ENCODE measurements at places on chromosomes 5 and 9.
A peak's percentile ranks its signal among the peaks of the same experiment; 100 is the strongest.

- no peak for DNase-seq
Observed at GRCh38 chr5:139686356-139686705, 38.2 kb downstream of the CXXC5 start.

GRCh38 chr5:132008163-132008473 lies 3.3 kb downstream of the ACSL6 start:
- DNase-seq: no peak

DNA sequence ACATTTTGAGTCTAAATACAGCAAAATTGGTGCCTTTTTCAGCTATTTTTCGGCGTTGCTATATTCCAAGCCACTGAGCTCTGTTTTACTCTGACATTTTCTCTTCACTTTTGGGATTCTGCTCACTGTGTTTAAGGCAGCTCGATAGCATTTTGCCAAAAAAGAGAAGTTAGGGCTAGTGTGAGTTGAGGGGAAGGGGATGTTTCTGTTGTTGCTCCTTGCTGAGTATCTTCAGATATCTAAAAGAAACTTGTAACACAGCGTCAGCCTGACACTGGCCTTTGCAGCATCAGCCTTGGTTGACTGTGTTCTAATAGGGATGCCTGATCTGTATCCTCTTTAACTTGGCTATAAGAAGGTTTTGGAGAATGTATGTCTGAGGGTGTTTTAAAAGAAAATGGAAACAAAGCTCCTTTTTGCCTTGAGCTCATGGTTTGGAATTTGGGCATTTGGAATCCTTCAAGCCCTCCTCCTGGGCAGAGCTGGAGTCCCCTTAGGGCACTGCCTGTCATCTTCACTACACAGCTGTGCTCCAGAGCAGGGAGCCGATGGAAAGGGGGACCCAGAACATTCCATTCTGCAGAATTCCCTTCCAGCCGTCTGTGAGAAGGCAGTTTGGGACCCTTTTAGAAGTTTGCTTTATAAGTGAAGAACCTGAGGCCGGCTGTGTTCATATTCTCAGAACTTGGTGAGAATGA lies 63.0 kb downstream of the EXOSC2 start:
- no peak for DNase-seq

- DNase-seq: no peak
Observed at GRCh38 chr5:91277093-91277626, 106.0 kb downstream of the ARRDC3 start.

- no peak for DNase-seq
Observed at GRCh38 chr5:134851307-134851923, 5.6 kb downstream of the C5orf24 start.

DNA sequence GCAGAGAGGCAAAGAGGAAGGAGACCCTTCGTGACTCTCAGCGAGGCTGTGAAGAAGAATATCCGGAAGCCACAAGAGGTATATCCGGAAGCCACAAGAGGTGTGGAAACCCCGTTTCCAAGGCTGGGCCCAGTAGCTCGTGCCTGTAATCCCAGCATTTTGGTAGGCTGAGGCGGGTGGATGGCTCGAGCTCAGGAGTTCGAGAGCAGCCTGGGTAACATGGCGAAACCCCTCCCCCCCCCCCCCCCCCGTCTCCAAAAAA lies 612 bp upstream of the BBLN start:
- peak; percentile 80 for DNase-seq

- DNase-seq: no peak
Observed at GRCh38 chr5:162325143-162325727, 257.7 kb downstream of the GABRG2 start.

GRCh38 chr5:124631874-124632550 lies 114.4 kb downstream of the ZNF608 start:
- DNase-seq: no peak

DNA sequence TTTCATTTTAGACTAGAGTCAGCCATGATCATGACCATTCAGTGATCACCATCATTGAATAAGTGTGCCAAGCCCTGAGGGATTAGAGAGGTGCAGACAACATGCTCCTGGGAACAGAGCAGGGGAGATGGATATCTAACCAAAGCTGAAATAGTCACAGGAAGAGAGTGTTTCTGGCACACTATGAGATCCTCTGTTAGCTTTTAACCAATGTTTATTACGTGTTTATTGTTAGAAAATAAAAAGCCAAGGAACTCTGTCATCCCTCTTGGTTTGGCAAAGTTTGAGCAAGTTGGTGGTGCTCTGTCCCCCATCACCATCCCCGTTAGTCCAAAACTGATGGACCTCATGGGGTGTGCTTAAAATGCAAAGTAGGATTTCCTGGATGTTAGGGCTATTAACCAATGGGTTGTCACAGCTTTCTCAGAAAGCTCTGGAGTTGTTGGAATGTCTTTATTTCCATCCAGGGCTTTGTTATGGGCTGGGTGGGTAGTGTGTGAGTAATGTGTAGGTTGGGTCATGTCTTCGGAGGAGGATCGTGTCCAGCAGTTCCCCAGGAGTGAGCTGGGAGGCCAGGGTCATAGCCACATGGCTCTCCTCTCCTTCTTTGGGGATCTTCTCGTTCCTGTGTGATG lies 34.9 kb downstream of the SLC28A3 start:
- no peak for DNase-seq

DNA sequence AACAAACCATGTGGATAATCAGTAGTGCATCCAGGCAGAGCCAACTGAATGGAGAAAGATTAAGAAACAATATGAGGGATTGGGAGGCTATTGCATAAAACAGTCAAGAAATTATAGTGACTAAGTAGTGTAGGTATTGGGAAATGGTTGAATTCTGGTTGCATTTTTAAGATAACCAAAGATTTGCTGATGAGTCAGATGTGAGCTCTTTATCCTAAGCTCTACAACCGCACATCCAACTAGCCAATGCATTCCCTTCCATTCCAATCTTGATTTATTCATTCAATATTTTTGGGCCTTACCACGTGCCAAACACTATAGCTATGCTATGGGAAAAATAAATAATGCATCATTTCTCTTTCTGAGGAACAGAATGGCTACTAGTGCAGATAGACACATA lies 524.5 kb upstream of the RGMB start:
- no peak for DNase-seq

DNA sequence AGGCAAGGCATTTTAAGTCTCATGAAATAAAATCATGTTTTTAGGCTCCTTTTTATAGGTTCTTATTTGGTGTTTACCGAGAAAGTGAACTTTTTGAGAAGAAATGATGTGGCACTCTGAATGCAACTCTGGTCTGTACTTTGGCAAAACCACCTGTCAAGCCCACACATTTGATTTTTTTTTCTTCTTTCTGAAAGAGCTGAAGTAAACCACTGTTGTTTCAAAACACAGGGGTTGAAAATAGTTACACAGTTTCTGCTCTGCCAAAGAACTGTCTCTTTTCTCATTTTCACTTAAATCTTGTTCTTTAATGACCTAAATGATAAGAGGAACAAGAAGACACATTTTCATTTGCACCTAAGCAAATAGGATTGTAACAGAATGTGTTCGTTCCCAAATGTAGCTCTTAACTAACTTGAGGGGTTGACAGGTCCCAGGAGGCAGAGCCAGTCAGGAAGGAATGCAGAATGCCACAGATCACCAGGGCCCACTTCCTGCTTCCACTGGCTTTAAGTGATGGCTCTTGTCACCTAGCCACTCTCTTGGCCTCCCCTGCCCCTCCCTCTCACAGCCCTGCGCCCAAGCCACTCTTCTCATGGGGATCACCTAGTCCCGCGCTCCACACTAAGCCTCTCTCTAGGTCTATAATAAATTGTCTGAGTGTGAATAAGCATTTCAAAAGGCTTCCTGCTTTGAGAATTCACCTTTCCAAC lies 47.3 kb downstream of the MED27 start:
- no peak for DNase-seq

DNA sequence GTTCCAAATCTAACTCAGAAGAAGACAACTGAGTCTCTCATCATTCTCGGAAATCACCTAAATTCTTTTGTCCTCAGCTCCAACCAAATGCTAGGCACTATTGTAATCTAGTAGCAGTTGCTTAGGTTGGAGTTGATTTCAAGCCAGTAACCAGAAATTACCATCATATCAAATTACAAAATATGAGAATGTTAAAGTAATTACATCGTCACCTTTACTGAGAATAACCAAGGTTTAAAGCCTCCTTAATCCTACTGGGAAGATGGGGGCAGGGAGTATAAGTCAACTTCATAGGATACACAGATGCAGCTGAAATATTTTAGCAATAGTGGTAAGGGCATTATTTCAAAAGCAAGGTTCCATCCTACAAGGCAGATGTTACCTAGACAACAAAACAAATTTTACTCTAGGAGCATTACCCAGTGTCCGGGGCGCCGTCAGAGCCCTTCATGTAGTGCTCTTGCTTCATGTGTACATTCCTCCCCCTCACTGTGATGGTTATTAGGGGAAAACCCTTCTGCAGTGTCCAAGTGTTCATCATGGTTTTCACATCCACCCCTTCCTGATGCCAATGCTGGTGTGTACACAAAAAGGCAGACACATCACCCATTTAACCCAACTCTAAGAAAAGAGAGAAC lies 19.5 kb downstream of the ERAP1 start:
- no peak for DNase-seq

GRCh38 chr5:16037121-16037845 lies 142.3 kb downstream of the MARCHF11 start:
- no peak for DNase-seq

GRCh38 chr9:134483361-134484184 lies 157.3 kb downstream of the RXRA start:
- DNase-seq: peak; percentile 36

DNA sequence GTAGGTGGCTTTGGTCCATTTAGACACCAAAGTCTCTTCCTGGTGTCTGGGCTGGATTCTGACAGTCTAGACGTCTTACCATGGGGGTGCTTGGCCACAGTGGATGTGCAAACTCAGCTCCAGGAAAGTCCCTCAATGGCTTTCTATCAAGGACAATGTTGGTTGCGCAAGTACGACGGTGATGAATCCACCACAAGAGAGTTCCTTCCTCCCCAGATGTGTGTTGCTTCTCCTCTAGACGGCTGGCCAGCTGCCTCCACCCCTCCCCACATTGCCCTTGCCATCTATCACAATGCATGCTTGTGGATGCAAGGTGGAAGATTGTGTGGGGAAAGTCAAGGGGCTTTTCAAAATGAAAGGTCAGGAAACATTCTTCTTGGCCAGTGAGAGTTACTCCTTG lies 89.7 kb upstream of the IRX2 start:
- no peak for DNase-seq

GRCh38 chr5:90366948-90367347 lies 42.6 kb downstream of the CETN3 start:
- DNase-seq: no peak

DNA sequence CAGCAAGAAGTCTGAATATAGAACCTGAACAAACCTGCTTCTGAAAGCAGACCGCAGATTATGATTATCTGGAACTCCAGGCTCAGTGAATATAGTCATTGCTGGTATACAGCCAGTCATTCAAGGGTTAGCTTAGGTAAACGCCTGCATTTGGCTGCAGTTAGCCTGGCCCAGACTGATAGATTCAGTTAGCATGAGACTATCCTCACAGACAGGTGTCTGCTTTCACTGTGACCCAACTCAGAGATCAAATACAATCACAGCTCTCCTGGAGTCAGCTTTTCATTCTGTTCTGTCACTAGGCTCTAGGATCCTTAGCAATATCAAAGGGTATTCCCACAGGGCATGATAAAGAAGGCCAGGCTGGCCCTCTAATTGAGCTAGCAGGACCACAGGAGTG lies 138.6 kb upstream of the PLCXD3 start:
- no peak for DNase-seq
